ENCODE measurements at places on chromosomes 4 and X. TPM values are rescaled to one million over a fixed set of nuclear protein-coding genes. Genes with fewer than 3 reads are reported as not detected.

The GRIA3 gene
- not detected for total RNA-seq

The TCEAL7 gene
- not detected for total RNA-seq

The KLHL2 gene
- total RNA-seq = 22.2 TPM

The SHROOM4 gene
- total RNA-seq = not detected

The DDX60 gene
- 173 TPM for total RNA-seq

The PHEX gene
- 7.7 TPM for total RNA-seq

The SGMS2 gene
- total RNA-seq = not detected

The ENOX2 gene
- 16.9 TPM for total RNA-seq

The SCML2 gene
- total RNA-seq = 2.6 TPM

The MAGEC1 gene
- not detected for total RNA-seq

The BGN gene
- total RNA-seq = not detected

The GAGE2A gene
- total RNA-seq = not detected

The P2RY4 gene
- total RNA-seq = not detected

The HSFX3 gene
- total RNA-seq = not detected

The GPR119 gene
- not detected for total RNA-seq

The DCAF8L1 gene
- total RNA-seq = not detected

The F8A3 gene
- total RNA-seq = 10.8 TPM

The RASL11B gene
- 0.14 TPM for total RNA-seq

The TLR8 gene
- total RNA-seq = not detected

The HSFX4 gene
- total RNA-seq = not detected

The RHOXF1 gene
- not detected for total RNA-seq

The PRKX gene
- 76.6 TPM for total RNA-seq

The SSX2B gene
- not detected for total RNA-seq

The MSX1 gene
- total RNA-seq = 0.12 TPM

The SATL1 gene
- 0.09 TPM for total RNA-seq

The PROM1 gene
- not detected for total RNA-seq

The SAGE1 gene
- total RNA-seq = not detected

The ASMTL gene
- 39.9 TPM for total RNA-seq

The ADGRL3 gene
- not detected for total RNA-seq

The TCEAL6 gene
- not detected for total RNA-seq

The GPR50 gene
- total RNA-seq = not detected

The GPR173 gene
- total RNA-seq = not detected

The DIPK2B gene
- total RNA-seq = not detected

The USP26 gene
- not detected for total RNA-seq

The SCRG1 gene
- not detected for total RNA-seq

The YIPF7 gene
- not detected for total RNA-seq

The ANOS1 gene
- not detected for total RNA-seq

The CD38 gene
- 179 TPM for total RNA-seq

The WDR44 gene
- 21.0 TPM for total RNA-seq

The PLP1 gene
- total RNA-seq = not detected

The SPANXA1 gene
- not detected for total RNA-seq

Measured in activated CD8-positive, alpha-beta memory T cell treated with anti-CD3 and anti-CD28 coated beads, Interleukin-2, amount 10 ng/mL, durations not matched to agents 7 days and 5 days (primary cell).